ENCODE measurements at places on chromosomes 1 and 21.

DNA sequence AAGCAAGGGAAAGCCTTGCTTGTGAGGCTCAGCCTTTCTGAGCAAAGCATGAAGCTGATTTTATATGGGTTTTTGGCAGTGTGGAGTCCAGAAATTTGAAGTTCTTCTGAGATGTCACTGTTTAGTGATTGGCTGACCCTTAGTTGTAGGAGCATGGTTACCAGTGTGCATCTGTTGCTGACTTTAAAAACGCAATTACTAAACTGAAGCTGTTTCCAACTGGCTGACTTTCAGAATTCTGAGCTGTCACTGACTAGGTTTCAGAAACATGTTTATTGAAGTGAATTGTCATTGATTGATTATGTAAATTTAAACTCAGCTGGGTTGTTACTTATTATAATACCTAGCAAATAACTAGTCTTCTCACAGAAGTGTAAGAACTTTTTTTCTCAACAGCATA is 89.4 kb downstream of the PDE4B start:
- DNase-seq, result no peak

GRCh38 chr1:84301004-84301784 is at the start of gene SAMD13:
Gene SAMD13 (plus strand): TSS chr1:84301708. CDS start chr1:84303235, 1,527 bp downstream.
- peak; percentile 92 for DNase-seq

- DNase-seq, result no peak
Measured at GRCh38 chr1:151976015-151976343, 17.7 kb downstream of the S100A10 start.

DNA sequence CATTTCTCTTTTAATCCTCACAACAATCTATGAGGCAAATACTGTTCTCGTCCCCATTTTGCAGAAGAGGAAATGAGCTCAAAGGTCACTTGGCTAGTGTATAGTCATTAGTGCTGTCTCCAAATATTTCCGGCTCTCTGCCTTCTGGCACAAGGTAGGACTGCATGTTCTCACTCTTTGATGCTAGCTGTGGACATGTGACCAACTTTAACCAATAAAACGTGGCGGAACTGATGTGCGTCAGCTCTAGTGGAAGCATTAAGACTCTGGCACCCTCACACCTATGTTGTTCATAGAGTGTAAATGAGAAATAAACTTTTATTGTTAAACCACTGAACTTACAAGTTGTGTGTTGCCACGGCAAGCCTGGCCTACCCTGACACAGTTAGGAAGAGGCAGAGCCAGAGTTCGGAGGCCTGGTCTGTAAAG is 5.0 kb upstream of the KIF21B start:
- DNase-seq, result no peak

GRCh38 chr1:20829531-20829930 is 42.4 kb upstream of the HP1BP3 start:
- no peak for DNase-seq

- DNase-seq, result no peak
Measured at GRCh38 chr1:174364996-174365736, 82.6 kb upstream of the GPR52 start.

DNA sequence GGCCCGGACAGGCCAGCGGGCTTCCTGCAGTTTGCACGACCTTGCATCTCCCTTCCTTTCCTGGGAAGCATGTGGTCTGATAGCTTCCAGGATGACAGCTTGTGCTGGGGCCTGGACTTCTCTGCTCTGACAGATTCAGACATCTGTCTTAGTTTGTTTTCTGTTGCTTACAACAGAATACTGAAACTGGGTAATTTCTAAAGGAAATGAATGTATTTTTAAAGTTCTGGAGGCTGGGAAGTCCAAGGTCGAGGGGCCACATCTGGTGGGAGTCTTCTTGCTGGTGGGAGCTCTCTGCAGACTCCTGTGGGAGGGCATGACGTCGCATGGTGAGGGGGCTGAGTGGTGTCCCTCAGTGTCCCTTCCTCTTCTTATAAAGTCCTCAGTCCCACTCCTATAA is 35.3 kb upstream of the TENT5B start:
- no peak for DNase-seq

- DNase-seq, result peak; percentile 57
Measured at GRCh38 chr1:12435639-12436344, 182.2 kb downstream of the DHRS3 start.

- no peak for DNase-seq
Measured at GRCh38 chr1:214216779-214217178, 64.2 kb upstream of the SMYD2 start.

GRCh38 chr1:198943484-198944187 is 304.8 kb downstream of the PTPRC start:
- DNase-seq, result no peak

DNA sequence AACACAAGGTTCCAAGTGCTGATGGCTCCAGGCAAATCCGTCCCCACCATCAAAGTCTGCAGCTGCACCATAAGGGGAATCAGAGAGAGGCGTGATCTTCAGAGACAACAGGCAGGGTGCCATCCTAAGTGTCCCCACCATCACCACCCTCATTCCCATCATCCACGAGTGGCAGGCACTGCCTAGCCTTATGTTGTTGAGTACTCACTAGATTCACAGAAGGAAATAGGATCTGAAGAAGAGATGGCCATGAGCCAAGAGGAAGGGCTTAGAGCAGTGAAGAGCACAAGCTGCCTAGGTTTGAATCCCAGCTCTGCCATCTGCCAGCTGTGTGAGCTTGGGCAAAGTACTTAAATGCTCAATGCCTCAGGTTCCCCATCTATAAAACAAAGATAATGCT is 207.3 kb upstream of the CSF3R start:
- DNase-seq, result no peak

DNA sequence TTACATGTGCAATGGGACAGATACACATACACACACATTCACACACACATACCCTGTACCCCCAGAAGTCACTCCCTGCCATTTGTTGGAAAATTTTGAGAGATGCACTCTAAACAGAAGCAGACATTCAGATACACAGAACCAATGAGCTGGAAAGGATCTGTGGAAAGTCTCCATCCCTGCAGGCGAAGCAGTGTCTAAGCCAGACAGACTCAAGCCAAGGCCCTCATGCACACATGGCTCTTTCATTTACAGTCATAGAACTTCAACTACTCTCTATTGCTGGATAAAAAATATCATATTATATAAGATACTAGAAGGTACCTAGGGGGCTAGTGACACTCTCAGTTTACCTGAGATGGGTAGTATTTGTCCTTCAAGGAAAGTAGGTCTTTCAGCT is 7.3 kb upstream of the SEC16B start:
- DNase-seq, result no peak

DNA sequence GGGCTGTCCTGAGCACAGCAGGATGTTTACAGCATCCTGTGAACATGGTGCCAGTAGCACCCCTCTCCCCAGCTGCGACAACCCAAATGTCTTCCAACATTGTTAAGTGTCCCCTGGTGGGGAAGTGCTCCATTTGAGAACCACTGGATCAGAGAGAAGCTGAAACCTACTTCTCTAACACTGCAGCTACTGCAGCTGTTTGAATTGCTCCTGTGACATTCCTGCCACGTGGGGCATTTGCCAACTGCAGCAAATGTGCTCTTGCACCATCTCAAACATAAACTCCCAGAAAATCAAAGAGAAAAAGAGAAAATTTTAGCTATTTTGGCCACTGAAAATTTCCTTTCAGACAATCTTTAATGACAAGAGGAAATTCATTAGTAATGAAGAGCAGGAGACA is 11.0 kb downstream of the SLC2A5 start:
- DNase-seq, result peak; percentile 12
